HCT116 (cell line): ENCODE measurements at places on chromosomes 7 and 10.

- DNase-seq, result no peak
Observed at GRCh38 chr7:55483046-55483445, 89.3 kb downstream of the VOPP1 start.

GRCh38 chr7:34117573-34117972, 212.2 kb downstream of the BMPER start:
- no peak for DNase-seq

- no peak for DNase-seq
Observed at GRCh38 chr7:130344271-130344866, at the start of gene CPA5. CPA5 (plus strand) TSS chr7:130344816; CDS start chr7:130346486, 1,670 bp downstream.

DNA sequence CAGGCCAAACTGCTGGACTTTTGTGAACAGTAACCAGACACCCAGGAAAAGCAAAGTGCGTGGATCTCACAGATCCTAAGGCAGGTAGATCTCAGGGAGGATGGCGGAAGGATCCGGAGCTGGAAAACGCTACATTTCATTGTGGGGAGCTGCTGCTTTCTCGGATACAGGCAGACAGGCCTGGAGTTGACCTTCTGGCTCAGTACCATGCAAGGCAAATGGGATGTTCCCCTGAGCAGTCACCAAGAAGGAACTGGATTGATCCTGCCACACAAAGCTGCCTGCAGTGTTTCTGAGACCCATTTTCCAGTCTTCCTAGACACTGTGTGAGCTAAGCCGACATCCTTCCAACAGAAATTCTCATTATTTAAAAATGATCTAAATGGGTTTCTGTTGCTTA, 65.5 kb downstream of the ZRANB1 start:
- DNase-seq, result no peak

DNA sequence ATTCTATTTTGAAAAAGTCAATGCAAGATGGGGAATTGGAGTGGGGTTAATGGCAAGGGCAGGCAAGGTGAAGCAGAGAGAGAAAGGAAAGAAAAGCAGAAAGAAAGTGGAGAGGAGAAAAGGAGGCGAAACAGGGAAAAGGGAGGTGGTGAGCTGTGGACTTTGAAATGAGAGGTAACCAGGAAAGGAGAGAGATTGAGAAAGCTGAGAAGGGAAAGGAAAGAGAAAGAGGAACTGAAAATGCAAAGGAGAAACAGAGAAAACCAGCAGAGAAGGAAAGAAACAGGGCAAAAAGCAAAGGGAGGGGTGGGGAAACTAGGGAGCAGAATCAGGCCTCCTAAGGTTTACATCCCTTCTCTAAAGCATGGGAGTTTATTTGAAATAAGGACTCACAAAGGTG, 72.5 kb upstream of the TPK1 start:
- no peak for DNase-seq

- no peak for DNase-seq
Observed at GRCh38 chr7:55043691-55044370, 25.0 kb downstream of the EGFR start.

DNA sequence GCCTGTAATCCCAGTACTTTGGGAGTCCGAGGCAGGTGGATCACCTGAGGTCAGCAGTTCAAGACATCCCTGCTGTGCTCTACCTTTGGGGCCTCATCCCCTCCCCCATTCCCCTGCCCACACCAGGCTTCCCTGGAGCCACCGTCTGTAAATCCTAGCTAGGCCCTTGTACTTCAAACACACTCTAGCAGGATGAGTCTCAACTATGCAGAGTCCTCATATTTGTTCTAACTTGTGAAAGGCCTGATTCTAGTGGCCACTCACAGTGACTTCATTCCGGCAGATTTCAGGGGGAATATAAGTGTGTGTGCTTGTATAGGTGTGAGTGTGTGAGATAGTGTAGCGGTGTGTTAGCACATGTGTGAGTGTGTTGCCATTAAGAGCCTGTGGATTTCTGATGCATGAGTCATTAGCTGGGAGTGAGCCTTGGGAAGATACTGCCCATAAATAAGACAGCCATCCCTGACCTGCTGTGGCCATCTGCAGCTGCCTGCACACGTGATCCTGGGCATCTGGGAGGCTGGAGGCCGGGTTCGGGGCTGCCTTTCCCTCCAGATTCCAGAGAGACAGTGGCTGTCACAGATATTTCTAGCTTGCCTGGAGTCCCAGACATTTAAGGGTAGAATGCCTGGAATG, 1.7 kb upstream of the NEURL1 start:
- peak; percentile 44 for DNase-seq

GRCh38 chr10:44674536-44675386, 236.4 kb upstream of the TMEM72 start:
- DNase-seq, result no peak

DNA sequence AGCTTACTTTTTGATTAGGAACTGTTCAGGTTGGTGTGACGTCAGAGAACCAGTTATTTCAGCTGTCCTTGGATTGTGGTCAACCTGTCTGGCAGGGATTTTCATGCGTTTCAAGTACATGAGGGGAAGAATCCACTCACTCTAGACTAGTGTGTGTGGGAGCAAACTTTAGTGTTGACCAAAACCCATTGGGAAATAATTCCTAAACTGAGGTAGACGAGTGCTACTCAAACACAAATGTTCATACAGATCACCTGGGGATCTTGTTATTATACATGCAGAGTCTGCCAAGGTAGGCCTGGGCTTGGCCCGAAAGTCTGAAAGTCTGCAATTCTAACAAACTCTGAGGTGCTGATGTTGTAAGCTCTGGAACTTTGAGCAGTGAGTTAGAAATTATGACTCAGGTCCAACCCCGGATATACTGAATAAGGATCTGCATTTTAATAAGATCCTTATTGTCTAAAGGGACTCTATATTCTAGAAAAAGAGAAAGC, 111.1 kb upstream of the CREB5 start:
- DNase-seq, result no peak

DNA sequence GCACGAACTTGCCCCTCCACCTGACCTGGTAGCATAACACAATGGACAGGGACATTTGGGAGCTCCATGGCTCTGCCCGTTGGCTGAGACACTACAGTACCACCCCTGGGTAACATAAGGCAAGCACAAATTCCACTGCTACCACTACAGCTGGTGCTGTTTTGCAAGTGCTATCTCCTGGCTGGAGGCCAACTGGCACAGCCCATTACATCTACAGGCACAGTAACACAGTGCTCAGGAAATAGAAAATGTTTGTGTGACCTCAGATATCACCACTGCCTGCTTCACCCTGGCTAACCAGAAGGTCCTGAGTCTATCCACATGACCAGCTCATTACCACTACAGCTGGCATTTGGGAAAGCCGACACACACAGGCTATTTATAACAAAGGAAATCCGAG, 631.1 kb upstream of the MBL2 start:
- DNase-seq, result no peak

GRCh38 chr10:52383088-52383487, 69.0 kb downstream of the DKK1 start:
- no peak for DNase-seq

DNA sequence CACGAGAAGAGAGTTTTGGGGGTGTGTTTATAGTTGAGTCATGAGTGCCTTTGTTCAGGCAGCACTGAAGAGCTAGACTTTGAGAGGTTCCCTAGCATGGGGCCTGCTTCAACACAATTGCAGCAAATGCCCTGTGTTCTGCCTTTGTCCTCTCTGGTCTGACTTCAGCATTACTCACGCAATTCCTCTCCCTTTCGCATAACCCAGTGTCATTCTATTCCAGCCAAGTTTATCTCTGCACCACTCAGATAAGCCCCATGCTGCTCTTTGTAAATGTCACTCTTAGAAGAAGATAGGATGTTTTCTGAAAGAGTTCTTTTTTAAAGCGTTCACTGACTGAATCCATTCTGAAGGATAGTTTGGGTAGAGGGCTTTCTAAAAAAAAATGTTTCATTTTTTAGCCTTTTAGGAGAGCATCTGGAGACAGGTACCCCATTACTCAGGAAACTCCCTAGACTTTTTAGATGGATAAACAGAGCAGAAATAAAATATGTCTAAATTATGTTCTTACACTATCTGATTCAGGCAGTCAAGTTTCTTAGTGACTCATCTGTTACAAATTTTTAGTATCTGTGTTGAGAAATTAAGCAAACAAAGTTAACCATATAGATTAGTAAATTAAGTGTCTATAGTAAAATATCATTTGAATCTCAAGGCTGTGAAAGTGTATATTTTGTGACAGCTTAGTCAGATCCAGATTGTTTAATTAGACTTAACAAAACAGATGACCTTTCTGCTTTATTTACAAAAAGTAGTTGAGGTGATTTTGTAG, 318.5 kb downstream of the GPR158 start:
- DNase-seq, result peak; percentile 50

DNA sequence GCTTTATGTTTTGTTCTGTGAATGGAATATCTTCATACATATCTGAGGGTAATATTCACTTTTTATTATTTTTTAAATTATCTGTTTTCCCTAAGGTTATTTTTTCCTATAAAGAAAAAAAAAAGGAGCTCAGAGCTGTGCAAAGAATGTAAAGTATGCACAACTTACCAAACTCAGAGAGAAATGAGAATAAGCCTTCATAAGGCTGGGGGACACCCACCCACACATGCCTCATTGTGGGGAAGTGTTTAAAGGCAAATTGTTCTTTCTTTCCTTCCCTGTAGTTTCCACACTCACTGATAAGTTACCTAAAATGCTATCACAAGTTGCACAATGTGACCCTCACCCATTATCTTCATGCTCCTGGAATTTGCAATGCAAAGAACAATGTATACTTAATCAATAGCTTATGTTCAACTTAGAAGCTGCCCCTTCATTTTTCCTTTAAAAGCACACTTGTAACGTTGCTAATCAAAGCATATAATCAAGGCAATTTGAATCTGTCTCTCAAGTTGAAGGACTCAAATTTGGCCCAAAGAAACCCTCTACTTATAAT, 108.1 kb downstream of the GNAT3 start:
- no peak for DNase-seq

GRCh38 chr7:122520971-122521555, 177.9 kb downstream of the RNF133 start:
- DNase-seq, result no peak

GRCh38 chr7:53431901-53432300, 396.5 kb downstream of the POM121L12 start:
- DNase-seq, result no peak

DNA sequence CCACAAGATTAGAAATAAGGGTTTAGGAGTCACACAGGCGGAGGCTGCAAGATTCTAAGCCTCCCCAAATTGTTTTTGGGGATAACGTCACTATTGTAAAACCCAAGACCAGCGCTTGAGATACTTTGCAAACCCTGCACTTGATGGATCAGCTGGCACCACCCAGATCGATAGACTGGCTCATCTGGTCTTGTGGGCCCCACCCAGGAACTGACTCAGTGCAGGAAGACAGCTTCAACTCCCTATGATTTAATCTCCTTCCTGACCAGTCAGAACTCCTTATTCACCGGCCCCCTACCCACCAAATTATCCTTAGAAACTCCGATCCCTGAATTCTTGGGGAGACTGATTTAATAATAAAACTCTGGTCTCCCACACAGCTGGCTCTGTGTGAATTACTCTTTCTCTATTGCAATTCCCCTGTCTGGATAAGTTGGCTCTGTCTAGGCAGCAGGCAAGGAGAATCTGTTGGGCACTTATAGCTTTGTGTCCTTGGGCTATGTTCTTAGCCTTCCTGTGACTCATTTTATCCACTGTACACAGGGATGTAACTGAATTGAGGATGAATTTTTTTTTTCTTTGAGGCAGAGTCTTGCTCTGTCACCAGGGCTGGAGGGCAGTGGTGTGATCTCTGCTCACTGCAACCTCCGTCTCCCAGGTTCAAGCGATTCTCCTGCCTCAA, 64.4 kb upstream of the CARD11 start:
- no peak for DNase-seq

DNA sequence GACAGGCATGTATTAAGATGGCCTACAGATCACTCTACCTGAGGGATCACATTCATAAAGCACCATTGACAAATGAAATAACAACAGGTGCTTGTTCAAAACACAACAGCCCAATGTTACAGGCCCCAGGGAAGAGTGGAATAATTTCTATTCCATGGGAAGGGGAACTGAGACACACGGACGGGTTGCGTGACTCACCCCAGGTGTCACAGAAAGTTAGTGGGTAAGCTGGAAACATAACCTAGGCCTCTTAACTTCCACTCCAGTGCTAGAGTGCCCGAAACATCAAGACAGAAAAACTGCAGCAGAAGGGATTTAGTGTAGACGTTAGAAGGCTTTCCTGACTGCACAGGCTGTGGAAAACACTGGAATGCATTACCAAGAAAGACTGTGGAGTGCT, 48.3 kb downstream of the SLC37A3 start:
- no peak for DNase-seq

DNA sequence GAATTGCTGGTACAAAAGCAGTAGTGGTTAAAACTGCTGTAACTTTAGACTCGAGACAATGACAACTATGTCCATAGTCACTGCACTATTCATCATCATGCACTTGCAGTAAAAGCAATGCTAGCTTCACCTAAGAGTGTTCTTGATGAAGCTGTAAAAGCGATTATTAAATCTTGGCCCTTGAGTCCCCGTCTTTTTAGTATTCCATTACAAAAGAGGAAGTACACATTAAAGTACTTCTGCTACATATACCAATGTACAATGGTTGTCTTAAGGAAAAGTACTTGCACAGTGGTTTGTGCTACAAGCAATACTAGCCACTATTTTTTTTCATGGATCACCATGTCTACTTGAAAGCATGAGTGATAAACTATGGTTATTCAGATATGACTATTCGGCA, 78.3 kb downstream of the ATAD1 start:
- DNase-seq, result no peak

DNA sequence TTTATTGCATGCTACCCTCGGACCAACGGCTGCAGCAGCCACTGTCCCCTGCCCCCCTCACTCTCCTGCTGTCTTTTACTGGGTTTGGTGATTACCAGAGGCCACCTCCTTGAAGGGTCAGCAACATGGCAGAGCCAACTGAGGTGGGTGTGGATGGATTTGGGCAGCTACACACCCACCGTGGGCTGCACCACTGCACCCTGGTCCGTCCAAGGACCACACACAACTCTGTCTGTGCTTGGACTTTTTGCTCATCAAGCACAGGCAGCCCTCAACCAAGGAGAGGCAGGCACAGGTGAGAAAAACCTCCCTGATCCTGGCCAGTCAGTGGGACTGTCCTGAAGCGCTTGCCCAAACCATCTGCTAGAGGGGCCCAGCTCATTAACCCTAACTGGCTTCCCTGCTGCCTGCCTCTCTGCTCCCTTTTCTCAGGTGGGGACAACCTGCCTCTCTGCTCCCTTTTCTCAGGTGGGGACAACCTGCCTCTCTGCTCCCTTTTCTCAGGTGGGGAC, 239.5 kb upstream of the PITRM1 start:
- no peak for DNase-seq

GRCh38 chr10:37401225-37401624, 275.8 kb downstream of the ANKRD30A start:
- no peak for DNase-seq

GRCh38 chr10:73060738-73061635, 35.7 kb downstream of the P4HA1 start:
- peak; percentile 19 for DNase-seq
